Right renal pelvis (tissue), 4 donors: ENCODE measurements at places on chromosomes 11 and 22. TPM values are rescaled to one million over a fixed set of nuclear protein-coding genes. Genes with fewer than 3 reads are reported as not detected.

Gene GAB4
- polyA plus RNA-seq = not detected

Gene OR52I2
- not detected for polyA plus RNA-seq

Gene CARNS1
- 2.4 TPM for polyA plus RNA-seq

Gene AASDHPPT
- polyA plus RNA-seq = 91.3 TPM

Gene PANX2
- polyA plus RNA-seq = 1.5 TPM

Gene CELSR1
- polyA plus RNA-seq = 26.1 TPM

Gene SEC14L6
- 4.6 TPM for polyA plus RNA-seq

- DNase-seq = no peak
These were observed 76.0 kb downstream of the PACS1 start for GRCh38 chr11:66146074-66146473.

DNA sequence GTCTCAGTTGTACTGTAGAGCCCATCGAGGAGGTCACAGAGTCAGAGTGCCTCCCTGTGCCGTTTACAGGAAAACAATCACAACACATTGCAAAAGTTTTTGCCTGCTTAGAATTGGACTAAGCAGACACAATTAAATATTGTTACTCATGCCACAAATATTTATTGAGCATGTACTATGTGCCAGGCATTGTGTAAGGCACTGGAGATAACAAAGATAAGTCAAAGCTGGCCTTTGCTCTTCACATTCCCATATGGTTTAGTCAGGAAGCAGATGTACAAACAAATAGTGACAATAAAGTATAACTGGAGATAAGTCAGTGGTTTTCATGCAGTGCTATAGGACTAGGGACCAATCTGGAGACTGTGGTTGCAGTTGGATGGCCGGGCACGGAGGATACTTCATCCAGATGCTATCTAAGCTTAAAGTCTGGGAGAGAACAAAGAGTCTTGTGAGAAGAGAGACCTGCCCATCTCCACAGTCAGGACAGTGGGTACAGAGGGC, 550.7 kb downstream of the INSC start:
- DNase-seq = no peak

- no peak for DNase-seq
These were observed 252.1 kb downstream of the SBF2 start for GRCh38 chr11:10041748-10042446.

DNA sequence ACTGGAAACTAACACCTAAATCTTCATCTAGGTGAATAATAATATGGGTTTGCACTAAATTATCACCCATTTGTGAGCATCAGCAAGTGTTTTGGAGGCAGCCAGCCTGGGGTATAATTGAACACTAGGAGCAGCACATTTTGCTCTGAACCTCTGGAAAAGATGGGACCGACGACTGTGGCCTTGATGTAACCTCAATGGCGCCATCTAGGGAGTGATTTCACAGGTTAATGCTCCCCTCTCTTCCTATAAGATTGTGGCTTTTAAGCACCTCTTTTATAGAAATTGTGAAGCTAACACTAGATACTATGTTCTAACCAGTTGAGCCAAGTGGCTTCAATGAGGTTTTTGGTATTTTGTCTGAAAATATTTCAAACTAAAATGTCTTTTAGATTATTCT, 203.7 kb downstream of the NELL1 start:
- no peak for DNase-seq

- no peak for DNase-seq
These were observed 46.2 kb upstream of the CSTF3 start for GRCh38 chr11:33207408-33207985.

GRCh38 chr22:32922186-32922585, 120.7 kb downstream of the TIMP3 start:
- DNase-seq = no peak

GRCh38 chr11:67344264-67344663, 9.1 kb downstream of the POLD4 start:
- DNase-seq = no peak

GRCh38 chr22:24154826-24155225, 26.5 kb upstream of the SUSD2 start:
- DNase-seq = no peak

DNA sequence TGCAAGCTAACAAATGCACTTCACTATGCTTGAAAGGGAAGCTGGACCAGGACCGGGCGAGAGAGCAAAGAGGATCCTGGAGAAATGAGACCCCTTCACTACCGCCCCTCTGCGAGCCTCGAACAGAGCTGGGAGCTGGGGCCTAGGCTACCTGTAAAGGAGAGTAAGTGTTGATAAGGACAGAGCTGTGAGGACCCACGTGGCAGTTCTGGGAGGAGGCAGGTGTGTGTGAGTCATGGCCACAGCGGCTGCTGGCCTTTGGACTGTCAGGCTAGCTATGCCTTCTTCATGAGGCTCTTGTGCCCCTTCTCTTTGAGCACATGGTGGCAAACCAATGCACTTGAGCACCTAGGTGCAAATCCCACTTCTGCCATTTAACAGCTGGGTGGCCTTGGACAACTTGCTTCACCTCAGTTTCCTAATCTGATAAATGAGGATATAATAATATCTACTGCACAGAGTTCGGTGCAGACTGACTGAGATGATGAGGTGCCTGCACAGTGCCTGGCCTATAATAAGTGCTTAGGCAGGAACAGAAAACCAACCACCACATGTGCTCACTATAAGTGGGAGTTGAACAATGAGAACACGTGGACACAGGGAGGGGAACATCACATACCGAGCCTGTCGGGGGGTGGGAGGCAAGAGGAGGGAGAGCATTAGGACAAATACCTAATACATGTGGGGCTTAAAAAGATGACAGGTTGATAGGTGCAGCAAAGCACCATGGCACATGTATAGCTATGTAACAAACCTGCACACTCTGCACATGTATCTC, 35.3 kb upstream of the KCNJ11 start:
- DNase-seq = no peak

DNA sequence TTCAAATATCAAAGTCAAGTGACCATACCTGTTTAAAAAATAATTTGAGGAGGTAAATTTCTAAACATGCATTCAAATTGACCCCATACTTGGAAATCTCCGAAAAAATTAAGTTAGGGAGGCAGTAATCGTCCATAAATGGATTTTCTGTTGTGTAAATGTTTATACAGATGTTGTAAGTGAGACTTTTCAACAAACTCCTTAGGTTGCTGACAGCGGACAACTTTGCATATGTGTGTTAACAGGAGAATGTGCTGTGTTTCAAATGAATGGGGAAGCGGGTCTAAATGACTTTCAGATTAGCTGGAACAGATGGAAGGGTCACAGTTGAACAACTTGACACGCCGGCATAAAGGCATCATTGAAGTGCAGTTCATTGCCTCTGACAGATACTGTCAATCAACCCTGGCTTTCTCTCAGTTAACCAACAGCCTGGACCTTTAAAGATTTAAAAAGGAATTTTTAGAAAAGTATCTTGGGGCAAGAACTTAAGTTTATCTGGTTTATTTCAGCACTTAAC, 98.2 kb upstream of the DBX1 start:
- no peak for DNase-seq

DNA sequence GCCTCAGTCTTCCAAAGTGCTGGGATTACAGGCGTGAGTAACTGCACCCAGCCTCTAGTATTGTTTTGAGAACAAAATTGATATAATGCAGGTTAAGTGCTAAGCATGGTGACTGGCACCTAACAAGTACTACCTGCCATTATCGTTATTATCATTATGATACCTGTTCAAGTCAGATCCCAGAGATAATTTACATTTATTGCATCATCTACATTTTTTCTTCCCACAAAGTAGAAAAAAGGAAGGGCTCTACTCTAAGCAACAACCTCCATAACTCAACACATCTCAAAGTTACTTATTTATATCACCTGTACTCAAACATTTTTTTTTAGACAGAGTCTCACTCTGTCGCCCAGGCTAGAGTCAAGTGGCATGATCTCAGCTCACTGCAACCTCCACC, 42.1 kb downstream of the DCDC1 start:
- DNase-seq = no peak

DNA sequence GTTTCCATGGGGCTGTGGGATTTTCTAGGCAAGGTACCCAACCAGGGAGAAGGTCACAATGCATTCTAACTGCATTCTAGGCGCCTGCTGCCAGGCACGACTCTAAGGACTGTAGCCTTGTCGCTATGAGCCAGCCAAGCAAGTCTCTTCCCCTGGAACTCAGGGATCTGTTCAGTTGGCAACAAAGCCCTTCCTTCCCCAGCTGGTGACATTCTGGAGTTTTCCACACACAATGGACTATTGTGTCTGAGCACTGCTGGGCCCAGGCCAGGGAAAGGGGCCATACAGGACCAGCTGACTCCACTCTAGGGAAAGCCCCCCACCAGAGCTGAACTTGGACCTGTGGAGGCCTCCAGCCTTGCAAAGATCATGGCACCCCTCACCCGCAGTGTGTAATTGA, 116.8 kb downstream of the RRAS2 start:
- DNase-seq = no peak

- no peak for DNase-seq
These were observed 18.8 kb downstream of the APOL2 start for GRCh38 chr22:36220451-36220921.

DNA sequence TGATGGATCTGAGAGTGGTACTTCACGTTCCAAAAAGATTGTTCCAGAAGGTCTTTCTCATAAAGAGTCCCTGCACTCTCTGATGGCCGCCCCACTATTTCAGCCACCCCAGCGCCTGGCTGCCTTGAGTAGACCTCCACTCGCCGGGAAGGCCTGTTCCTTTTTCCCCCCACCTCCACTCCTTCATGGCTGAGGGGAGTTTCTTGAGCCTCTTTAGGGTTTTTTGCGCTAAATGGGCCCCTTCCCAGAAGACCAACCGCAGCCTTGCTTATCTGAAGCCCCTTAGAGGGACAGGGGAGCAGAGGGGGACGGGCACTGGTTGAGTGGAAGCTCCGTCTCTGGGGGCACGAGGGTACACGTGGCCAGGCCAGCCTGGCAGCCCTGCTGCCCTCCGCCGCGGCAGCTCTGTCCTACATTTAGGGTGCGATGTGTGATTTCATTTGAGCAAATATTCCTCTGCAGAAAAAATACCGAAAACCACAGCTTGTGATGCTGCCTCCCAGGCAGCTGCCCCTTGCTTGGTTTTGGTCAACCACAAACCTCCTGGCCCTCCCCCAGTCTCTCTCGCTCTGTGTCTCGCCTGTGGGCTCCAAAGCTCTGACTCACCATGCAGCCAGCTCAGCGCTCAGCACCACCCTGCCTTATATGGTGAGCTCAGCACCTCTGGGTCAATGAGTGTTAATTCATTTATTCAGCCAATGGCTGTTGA, 88.7 kb downstream of the TP53I11 start:
- DNase-seq = no peak

GRCh38 chr11:57001674-57002401, 13.1 kb downstream of the OR5AK2 start:
- DNase-seq = no peak

DNA sequence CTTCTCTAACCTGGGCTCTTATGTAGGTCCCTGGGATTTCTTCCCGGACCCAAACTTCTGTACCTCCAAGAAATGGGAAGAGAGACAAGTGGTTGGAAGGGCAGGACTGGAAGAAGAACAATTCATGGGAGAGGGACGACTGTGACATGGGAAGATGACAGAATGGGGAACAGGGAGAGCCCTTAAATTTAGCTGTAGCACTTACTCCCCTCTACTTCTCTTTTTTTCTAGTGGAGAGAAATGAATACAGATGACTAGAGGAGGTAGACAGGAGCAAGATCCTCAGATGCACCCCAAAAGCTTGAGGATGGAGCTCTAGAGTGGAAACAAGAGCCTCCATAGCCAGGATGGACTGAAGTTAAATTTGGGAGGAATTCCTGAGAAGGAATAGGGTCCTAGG, 2.3 kb downstream of the RHOG start:
- no peak for DNase-seq

DNA sequence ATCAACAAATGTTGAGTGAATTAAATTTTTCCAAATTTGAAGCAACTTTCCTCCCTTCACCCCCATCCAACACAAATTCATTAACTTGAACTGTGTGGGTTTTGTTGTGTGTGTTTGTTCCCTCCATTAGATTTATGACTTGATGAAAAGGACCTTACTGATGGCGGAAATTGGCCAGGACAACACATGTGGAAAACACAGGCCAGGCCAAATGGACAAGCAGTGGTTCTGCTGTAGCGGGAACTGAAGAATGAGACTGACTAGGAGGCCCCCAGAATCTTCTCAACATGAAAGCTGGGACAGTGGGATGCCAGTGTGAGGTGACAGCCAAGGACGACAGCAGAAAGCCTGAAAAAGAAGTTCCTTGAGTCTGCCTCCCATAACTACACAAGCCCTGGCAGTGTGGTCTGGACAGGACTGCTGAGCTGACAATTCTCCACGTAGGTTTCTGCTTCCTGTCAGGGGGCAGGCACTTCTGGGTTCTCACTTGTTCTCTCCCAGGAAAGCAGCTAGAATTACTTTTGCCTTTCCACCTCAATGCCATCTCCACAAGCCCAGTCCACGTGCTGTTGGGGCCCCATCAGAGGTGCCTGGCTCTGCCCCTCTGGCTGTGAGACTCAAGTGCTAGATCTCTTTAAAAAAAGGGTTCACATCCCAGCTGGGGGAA, 94.3 kb downstream of the ETS1 start:
- DNase-seq = no peak

DNA sequence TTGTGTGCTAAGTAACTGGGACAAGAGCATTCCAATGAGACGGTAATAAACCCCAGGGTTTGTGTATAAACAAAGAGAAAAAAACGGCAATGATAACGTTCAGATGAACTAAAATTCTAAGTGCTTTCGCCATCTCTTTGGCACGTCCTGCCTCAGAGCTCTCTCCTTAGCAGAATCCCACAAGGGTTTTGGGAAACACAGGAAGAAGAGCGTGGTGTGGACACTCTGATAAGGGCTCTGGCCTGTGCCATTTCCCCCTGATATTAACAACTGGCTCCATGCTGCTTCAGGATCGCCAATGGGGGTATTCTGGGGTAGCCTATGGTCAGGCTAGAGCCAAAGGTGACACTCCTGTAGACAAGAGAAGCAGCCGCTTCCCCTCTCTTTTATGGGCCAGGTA, 18.4 kb downstream of the ABCC8 start:
- no peak for DNase-seq

- DNase-seq = no peak
These were observed 31.1 kb downstream of the DKK3 start for GRCh38 chr11:11977206-11977938.

DNA sequence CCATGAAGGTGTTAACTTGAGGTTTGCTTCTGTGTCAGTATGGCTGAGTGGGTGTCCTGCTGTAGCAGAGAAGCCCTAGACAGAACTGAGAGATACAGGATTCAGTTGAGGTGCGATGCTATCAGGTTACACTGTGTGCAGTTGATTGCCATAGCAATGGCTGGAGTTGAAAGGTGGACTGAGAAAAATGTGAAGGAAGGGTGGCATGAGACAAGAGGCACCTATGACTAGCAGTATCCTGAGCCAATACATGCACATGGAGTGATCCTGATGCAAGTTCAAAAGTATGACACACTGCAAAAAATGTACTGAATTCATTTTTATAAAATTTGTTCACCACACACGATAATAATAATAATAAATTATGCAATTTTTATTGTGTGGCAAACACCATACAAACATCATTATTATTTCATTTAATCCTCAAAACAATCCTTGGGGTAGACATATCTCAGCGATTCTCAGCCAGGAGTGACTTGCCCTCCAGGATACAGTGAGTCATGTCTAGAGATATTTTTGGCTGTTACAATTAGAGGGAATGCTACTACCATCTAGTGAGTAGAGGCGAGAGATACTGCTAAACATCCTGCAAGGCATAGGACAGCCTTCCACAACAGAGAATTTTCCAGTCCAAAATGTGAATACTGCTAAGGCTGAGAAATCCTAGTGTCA, 3.9 kb upstream of the PIWIL4 start:
- DNase-seq = no peak

- DNase-seq = no peak
These were observed 76.8 kb upstream of the CCND1 start for GRCh38 chr11:69563946-69564775.
